ENCODE measurements at places on chromosomes 4 and X.

GRCh38 chr4:152535360-152535902 is 461 bp downstream of the FBXW7 start:
- no peak for DNase-seq

GRCh38 chrX:45823536-45823935 is 622.9 kb upstream of the DIPK2B start:
- no peak for DNase-seq

DNA sequence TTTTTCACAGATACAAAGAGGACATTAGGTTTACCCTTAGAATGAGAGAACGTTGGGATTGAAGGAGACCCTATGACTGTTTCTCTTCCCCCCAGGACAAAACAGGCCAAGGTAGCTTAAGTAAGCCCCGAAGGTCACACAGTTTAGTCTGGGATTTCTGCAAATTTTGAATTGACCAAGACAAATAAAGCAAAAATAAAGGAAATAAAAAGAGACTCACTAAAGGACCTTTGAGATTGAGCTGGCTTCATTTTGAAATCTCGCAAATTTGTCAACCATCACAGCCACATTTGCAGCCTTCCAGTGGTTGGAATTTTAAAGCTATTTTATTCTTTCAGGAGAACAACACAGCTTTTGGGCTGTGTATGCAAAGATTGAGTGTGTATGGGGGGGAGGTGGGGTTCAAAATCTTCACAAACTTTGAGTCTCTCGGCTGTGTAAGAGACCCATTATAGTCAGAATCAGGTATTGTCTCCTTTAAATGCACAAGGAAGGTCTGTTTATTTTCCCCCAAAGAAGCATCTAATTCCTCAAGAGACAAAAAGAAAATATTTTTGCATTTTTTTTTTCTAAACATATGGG is 4.2 kb downstream of the TMSB4X start:
- no peak for DNase-seq

- DNase-seq, result no peak
Observed at GRCh38 chr4:76963131-76963750, 13.7 kb downstream of the SEPTIN11 start.

- DNase-seq, result no peak
Observed at GRCh38 chrX:147069926-147070325, 255.4 kb upstream of the CXorf51A start.

- no peak for DNase-seq
Observed at GRCh38 chr4:2497931-2498330, 29.0 kb downstream of the RNF4 start.

DNA sequence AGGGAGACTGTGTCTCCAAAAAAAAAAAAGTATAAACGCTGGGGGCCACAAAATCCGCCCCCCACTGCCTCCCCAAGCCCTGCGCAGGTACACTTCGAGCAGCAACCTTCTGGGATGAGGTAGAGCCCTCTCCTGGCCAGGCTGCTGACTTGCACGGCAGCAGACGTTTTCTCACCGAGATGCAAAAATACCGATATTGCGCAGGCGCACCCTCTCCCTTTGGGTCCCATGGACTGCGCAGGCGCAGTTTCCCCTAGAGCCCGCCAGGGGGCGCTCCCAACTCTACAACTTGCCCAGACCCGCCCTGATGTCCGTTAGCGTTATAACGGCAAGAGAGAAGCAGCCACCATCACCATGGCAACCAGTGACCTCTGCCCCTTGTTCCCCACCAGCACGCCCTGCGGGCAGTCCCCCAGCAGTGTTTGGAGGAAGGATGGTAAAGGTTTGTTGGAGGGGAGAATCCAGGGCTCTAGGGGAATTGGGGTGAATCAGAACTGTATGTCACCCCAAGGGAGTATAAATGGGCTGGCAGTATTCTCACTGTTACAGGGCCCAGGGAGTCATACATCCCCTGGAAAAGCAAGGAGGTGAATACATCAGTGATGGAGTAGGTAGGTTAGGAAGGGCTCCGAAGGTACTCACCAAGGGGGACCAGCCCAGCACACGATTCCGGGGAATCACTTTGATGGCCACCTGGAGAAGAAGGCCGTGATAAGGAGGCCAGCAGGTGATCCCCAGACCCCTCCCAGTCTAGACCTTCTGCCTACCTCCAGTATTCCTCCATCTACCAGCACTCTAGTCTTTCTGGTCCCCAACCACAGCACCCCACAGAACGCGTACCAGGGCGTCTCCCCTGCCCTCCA is 1.5 kb downstream of the PIM2 start:
- DNase-seq, result peak; percentile 87

GRCh38 chr4:123674762-123675465 is 278.3 kb downstream of the SPRY1 start:
- DNase-seq, result no peak

DNA sequence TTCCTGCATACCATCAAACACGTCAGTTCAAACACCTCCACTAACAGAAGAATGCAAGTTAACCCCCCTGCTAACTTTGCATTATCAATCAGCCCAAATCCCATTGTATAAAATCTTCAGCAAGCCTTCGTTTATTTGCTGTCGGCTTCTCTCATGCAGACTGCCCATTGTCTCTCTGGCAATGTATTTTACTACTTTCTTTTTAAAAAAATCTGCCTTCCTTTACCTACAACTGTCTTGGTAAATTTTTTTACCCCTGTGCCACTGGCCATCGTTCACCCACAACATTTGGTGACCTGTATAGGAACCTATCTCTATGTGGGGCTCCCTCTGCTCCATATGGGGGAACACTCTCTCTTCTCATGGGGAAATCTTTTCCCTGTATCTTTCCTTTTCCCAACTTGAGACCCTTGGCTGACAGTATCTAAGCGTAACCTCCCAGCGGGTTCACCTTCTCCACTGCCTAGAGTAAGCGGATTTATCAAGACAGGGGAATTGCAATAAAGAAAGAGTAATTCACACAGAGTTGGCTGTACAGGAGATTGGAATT is 244.6 kb downstream of the CPXCR1 start:
- no peak for DNase-seq

DNA sequence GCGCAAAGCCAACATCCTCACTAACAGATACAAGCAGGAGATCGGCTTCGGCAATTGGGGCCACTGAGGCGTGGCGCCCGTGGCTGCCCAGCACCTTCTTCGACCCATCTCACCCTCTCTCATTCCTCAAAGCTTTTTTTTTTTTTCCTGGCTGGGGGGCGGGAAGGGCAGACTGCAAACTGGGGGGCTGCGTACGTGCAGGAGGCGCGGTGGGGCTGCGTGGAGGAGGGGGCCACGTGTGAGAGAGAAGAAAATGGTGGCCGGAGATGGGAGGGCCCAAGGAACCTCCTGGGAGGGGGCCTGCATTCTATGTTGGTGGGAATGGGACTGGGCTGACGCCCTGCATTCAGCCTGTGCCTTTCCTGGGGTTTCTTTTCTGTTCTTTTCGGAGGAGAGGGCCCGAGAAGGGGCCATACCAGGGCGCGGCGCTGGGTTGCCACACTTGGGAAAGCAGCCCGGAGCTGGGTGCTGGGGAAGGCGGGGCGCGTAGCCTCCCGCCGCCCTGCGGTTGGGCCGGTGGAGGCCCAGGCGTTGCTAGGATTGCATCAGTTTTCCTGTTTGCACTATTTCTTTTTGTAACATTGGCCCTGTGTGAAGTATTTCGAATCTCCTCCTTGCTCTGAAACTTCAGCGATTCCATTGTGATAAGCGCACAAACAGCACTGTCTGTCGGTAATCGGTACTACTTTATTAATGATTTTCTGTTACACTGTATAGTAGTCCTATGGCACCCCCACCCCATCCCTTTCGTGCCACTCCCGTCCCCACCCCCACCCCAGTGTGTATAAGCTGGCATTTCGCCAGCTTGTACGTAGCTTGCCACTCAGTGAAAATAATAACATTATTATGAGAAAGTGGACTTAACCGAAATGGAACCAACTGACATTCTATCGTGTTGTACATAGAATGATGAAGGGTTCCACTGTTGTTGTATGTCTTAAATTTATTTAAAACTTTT is 4.5 kb downstream of the MID1IP1 start:
- peak; percentile 61 for DNase-seq

- no peak for DNase-seq
Observed at GRCh38 chrX:47223476-47224250, 5.2 kb downstream of the CDK16 start.

- no peak for DNase-seq
Observed at GRCh38 chrX:45449982-45450381, 249.3 kb upstream of the DIPK2B start.

GRCh38 chr4:182062936-182063335 is 180.3 kb upstream of the TENM3 start:
- no peak for DNase-seq

DNA sequence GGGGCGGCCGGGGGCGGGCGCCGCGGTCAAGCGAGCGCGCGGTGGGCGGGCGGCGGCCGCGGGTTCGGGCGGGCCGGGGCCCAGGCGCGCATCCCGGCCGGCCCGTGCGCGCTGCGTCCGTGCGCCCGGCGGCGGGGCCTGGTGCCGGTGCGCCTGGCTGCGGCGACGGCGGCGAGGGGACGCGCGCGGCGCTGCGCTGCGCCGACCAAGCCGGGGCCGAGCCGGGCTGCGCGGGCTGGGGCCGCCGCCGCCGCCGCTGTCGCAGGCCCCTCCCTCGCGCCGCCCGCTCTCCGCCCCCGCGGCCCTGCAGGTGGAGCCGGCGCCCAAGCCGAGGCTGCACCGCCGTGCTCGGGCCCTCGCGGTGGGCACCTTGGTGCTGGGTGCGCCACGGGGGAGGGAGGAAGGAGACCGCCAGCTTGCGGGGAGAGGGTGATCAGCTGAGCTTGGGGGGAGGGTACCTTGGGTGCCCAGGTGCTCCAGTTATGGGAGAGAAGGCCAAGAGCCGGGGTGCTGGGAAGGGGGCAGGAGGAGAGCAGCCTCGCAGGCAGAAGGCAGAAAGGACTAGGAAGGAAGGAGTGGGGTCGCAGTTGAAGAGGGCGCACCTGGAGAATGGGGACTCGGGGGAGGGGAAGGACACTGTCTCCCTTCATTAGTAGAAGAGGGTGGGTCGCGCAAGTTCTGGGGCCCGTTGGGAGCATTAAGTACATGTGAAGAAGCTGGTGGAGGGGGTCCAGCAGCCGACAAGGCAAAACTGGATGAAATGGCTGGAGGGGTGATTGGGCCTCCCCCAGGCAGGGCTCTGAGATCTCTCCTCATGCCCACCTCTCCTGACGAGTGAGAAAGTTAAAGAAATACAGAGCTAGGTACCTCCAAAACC is at the start of gene PPP2R2C:
Gene PPP2R2C, minus strand, starts transcription at position 228 of the 877 bp plus-strand sequence. CDS start 385 bp downstream, outside the sequence.
- DNase-seq, result no peak

GRCh38 chrX:72620550-72621145 is 48.0 kb upstream of the HDAC8 start:
- no peak for DNase-seq

DNA sequence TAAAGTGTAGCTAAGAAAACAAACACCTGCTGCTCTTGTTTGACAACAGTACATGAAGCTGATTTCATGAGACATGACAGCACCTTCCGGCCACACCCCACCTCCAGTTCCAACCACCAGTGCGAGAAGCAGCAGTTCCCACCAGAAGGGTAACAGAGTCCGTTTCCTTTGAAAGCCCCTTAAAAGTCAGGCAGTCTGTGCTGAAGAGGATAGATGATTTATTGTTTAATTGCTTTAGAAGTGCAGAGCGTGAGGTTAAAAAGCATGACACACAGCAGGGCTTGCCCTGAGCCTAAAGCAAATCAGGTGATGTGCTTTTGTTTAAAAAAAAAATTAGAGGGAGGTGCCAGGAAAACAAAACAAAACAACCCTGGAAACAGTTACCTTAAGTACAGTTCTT is 82.6 kb downstream of the HADH start:
- DNase-seq, result peak; percentile 44

- DNase-seq, result no peak
Observed at GRCh38 chr4:78796526-78796925, 20.4 kb downstream of the BMP2K start.

DNA sequence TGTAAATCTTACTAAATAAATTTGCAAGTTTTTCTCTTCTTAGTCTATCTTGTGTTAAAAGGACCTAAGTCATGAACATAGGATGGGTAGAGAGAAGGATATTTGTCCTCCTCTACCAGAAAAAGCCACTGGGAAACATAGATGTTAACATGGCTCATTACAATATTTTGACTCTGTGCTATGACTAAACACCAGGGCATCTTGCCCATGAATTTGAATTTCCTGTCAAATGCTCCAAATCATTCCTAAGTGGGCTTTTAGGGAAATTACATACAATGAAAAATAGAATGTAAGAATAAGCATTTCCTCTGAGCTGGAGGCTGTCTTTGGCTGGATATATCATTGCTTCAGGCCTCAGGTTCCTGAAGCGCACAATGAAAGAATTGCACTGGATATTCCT is 39.1 kb downstream of the ANOS1 start:
- DNase-seq, result no peak

GRCh38 chr4:125315576-125316400 is 1.0 kb downstream of the FAT4 start:
- DNase-seq, result no peak

DNA sequence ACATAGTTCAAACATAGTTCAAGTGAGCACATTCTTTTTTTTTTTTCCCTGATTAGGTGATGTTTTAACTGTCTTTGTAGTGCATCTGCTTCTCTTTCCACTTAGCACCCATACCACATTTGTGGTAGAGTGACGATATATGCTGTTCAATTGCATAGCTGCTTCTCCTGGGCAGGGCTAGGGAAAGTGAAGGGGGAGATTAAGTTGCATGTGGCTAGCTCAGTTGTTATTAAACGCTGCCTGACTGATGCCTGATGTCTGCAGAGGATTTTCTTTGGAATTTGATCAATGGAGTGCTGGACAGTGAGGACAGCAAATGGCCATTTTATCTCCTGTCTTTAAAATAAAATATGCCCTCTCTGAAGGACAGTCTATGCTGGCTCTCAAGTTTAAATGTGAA is 63.7 kb downstream of the ANK2 start:
- DNase-seq, result no peak

DNA sequence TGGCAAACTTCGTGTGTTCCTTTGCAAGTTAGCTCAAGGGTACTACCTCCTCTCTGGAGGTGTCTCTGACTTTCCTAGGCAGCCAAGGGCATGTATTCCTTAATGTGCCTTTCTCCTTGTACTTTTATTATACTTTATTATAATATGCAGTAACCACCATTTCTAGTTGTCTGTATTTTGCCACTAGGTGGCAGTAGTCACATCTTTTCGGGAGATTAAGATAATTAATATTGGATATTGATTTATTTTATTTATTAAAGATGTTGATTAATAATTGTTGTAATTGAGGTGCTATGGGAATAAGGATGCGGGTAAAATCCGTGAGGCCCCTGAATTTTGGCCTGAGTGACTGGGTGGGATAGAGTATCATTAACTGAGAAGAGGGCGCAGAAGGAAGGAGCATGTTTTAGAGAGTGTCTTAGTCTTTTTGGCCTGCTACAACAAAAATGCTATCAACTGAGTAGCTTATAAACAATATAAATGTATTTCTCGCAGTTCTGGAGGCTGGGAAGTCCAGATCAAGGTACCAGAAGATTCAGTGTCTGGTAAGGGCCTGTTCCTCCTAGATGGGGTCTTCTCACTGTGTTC is 153.3 kb downstream of the TMEM164 start:
- DNase-seq, result no peak
